ENCODE measurements at places on chromosomes 5 and 9. TPM values are rescaled to one million over a fixed set of nuclear protein-coding genes. Genes with fewer than 3 reads are reported as not detected.

TRAF1 gene
- total RNA-seq, result 5.7 TPM

GPR151 gene
- total RNA-seq, result not detected

NR4A3 gene
- 11.1 TPM for total RNA-seq

PCDHA9 gene
- total RNA-seq, result 0.34 TPM

GRCh38 chr5:9775339-9775738, 145.2 kb upstream of the TAS2R1 start:
- no peak overlapping the region for H3K27ac ChIP-seq
- H3K36me3 ChIP-seq, result no peaks in the 10 kb centered on the region
- H3K4me1 ChIP-seq, result no peaks in the 10 kb centered on the region
- no peak for DNase-seq
- no peaks in the 10 kb centered on the region for H3K27me3 ChIP-seq
- H3K4me3 ChIP-seq, result no peak overlapping the region

DNA sequence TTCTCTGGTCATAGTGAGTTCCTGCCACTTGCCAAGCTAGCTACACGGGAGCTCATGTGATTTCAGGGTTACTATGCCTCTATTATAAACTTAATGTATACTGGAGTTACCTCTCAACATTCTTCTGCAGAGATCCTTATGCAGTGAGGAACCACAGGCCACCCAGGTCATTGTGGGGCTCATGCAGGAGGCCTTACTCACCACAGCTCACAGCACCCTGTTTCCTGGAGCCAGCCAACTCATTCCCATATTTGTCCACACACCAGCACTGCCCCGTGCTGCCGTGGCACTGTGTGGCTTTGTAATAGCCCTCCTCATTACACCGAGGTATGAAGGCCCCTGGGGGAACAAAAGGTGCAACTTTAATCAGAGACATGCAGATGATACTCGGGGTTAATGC, 520.0 kb downstream of the SPOCK1 start:
- no peak for DNase-seq
- H3K27ac ChIP-seq, result no peak overlapping the region
- no peak overlapping the region for H3K4me3 ChIP-seq
- H3K27me3 ChIP-seq, result no peaks in the 10 kb centered on the region
- H3K4me1 ChIP-seq, result no peaks in the 10 kb centered on the region

DNA sequence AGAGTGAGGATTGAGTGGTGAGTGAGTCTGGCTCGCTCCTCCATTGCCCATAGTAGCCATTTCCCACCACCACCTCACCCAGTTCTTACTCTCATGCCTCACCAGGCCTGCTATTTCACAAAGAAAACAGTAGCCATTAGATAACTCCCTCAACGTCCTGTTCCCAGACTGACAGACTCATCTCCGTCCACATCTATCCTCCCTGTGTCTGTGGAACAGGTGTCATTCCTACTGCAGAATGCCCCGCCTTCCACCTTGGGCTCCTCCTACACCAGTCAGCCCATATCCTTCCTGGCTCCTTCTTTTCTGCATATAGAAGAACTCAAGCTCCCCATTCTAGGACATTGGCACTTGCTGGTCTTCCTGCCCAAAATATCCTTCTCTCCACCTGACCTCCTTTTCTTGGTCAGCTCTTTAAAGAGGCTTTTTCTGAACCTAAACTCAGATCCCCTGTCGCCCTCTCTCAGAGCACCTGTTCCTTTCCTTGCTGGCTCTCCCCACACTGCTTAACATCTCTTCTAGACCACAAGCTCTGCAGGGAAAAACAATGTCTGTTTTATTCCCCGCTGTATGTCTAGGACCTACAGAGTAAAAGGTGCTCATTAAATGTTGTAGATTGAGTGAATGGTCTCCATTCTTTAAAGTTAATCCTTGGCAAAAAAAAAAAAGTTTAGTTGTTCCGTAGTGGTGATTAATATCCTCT, 3.2 kb downstream of the TNFAIP8 start:
- H3K27me3 ChIP-seq, result no peaks in the 10 kb centered on the region
- no peak overlapping the region for H3K27ac ChIP-seq
- no peak overlapping the region for H3K4me3 ChIP-seq
- H3K36me3 ChIP-seq, result no peaks in the 10 kb centered on the region

Data from ovary (tissue), 10 donors.